NAMALWA (cell line): ENCODE measurements at places on chromosomes 12 and 14.

DNA sequence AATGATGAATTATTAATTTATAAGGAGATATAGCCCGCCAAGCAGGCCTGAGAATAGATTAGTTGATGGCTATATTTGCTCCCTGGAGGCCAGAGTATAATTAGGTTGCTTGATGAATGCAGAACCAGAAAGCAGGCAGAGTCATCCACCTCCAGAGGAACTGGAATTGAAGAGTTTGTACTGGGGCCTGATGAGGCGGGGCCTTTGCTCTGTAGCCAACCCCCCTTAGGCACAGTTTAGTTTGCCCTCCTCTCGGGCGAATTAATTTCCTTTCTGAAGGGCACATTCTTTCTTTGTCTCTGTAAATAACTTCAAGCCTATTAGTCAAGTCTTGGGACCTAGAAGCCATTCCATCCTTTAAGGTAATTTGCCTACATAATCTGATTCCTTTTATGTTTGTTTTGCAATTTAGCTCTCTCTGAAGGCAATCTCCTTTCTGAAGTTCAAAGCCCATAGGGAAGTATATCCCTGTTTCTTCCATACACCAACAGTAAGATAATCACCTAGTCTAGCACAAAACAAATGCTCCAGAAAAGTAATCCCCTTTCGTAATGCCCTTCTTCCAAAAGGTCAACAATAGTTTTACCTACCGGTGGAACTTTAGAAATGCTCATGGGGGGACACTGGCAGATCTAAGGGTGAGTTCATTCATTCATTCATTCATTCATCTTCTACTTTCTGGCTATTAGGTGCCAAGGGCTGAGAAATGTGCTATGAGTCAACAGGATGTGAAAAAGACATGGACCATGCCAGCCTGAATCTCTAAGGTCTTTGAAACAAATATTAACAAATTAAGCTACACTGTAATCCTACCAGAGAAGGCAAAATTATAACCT, 84.8 kb upstream of the NUDT4 start:
- no peak for DNase-seq

GRCh38 chr12:120495186-120495730, 655 bp upstream of the DYNLL1 start:
- no peak for DNase-seq

DNA sequence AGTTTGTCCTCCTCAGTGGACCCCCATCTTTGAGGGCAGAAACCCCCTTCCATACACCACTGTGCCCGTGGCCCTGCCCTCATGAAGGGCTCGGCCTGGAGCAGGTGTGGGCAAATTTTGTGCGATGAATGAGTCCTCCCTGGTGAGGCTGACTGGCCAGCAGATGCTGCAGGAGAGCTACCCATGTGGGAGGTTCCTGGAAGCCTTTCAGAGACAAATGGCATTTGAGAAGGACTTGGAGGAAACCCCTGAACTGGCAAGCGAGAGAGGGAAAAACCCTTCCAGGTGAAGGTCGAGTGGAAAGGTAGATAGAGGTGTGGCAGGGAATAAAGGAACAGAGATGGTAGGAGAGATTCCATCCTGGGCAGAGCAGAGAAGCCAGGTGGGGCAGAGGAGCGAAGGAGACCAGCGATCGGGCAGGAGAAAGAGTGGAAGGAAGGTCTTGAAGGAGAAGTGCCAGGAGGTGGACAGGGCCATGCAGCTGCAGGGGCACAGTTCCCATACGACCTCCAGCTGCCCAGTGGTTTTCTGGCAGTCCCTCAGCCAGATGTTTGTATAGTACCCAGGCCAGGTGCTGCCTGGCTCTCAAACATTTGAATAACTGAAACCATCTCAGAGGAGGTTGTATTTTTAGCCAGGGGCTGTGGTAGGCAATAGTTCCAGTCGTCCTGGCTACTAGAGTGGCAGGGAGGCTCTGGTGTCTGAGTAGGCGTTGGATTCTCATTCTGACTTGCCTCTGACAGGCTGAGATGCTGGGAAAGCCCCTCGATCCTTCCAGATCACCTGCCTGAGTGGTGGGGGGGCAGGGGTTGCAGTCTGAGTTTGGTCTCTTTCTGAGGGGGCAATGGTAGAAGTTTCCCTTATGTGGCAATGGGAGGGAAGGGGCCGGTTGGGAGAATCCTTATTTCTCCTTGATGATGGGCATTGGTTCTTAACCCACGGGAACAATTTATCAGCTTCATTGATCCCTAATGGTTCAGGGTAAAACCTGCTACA, 40.1 kb downstream of the FBXL14 start:
- DNase-seq: peak; percentile 97

GRCh38 chr12:2291182-2291832, 238.5 kb downstream of the CACNA1C start:
- peak; percentile 85 for DNase-seq

DNA sequence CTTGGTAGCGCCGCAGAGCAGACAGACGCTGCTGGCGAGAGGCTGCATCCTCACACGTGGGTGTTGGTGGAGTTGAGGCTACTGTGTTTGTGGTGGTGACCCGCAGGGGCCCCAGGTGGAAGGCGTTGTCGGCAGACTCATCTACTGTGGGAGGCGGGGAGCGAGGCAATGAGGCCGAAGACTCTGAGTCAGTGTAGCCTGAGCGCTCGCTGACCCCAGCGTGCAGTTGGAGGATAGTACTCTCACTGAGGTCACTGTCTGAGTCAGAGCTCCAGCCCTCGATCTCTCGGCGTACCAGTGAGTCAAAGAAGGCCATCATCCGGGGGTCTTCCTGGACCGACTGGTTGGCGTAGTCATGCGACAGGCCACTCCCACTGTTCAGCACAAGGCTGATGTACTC, 76.0 kb upstream of the ACTN1 start:
- DNase-seq: no peak

- DNase-seq: no peak
Measured at GRCh38 chr14:100017553-100017952, 47.7 kb upstream of the EVL start.

GRCh38 chr14:93301821-93302447, 30.9 kb downstream of the BTBD7 start:
- DNase-seq: no peak

- no peak for DNase-seq
Measured at GRCh38 chr12:114691196-114691595, 7.2 kb upstream of the TBX3 start.

DNA sequence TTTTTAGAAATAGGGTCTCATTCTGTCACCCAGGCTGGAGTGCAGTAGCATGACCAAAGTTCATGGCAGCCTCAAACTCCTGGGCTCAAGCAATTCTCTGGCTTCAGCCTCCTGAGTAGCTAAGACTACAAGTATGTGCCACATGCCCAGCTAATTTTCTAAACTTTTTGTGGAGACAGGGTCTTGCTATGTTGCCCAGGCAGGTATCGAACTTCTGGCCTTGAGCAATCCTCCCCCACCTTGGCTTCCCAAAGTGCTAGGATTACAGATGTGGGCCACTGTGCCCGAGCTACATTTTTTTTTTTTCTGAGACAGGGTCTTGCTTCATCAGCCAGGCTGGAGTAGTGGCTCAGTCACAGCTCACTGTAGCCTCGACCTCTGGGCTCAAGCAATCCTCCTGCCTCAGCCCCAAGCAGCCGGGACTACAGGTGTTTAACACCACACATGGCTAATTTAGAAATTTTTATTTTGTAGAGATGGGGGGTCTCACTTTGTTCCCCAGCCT, 7.1 kb downstream of the PPP4R3A start:
- no peak for DNase-seq

DNA sequence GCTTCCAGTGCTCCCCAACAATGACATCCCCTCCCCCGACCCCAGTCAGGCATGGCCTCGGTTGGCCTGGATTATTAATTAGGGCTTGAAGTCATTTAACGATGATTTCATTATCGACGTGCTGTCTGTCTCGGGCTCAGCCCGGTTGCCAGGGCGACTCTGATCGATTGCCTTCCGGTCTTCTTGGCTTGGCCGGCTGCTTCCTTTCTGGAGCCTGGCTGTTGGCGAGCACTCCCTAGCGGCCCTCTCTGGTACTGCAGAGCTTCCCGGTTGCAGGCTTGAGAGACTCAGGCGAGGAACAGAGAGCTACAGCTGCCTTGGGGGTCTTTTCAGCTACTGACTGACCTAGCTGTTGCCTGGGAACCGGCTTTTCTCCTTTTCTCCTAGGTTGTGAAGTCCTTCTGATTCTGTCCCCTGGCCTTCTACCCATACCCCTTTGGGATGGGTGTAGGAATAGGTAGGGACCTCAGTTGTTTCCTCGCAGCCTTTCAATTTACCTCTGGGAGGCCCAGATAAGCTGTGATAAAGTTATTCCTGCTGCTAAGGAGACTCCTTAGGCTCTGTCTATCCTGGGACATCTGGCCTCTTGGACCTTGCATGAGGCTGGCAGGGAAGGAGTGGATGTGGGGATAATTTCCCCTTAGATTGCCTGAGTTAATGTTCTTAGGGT, 5.5 kb upstream of the CISTR start:
- DNase-seq: peak; percentile 85

DNA sequence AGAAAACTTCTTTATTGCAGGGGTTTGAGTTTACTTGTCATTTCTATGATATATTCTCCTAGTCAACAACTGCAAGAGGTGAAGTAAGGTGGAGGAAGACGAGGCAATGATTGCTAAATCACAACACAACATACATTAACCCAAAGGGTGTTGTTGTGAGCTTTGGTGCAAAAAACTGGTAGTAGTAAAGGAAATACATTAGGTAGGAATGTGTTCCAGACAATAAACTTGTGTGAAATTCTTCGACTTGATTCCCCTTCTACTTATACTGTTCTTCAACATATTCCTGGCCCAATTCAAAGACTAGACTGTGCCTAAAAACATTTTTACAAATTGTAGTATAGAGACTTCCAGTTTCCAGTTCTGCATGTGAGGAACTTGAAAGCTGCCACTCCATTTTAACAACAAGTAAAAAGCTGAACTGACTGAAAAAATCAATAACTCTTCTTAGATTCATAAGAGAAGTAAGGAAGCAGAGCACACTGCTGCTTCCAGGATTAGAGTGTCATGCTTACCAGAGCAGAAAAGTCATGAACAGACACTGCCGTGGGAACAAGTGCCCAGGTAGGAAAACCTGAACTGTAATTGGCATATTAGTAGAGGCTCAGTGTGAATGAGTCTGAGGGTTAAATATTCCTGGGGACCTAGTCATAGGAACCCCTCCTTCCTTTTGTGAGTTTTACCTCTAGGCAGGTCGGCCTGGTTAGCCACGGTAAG, 22.2 kb downstream of the COX8C start:
- no peak for DNase-seq

GRCh38 chr12:10115890-10116289, 14.1 kb downstream of the CLEC7A start:
- DNase-seq: no peak

GRCh38 chr12:92464911-92465310, 237.9 kb upstream of the PLEKHG7 start:
- DNase-seq: no peak

- DNase-seq: no peak
Measured at GRCh38 chr14:53847057-53847456, 109.6 kb downstream of the BMP4 start.

DNA sequence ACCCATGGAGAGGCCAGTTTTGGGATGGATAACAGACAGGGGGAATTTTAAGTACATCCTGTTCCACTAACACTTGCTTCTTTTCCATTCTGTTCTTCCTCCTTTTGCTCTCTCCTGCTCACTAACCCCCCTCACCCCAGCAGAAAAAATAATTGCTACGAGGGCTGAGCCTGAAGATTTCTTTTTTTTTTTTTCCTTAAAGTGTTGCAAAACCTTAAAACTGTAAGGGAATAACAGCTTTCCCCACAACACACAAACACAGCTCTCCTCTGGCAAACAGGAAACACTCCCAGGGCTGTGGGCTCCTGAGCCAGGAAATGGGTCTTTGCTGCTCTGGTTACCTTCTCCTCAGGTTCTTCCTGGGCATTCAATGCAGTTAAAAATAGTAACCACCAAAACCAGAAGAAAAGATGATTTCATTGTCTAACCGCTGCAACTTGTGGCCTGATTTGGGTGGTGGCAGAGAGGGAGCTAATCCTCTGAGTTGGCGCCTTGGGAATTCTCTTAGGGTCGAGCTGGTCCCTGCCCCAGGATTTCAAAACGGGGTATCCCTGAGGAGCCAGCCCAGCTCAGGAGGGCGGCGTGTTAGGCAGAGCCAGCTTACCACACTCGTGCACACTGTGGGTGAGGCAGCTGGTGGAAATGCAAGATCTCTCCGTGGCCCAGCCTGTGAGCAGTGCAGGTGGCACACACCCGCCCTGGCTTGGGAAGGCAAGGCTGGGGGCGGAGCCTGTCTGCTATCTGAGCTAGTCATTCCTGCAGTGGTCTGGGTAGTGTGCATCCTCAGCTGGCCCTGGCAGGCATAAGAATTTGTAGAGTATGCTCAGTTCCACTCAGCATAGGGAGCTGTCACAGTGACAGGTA, 17.1 kb upstream of the EMP1 start:
- DNase-seq: peak; percentile 73

GRCh38 chr12:25801734-25802133, 156.7 kb upstream of the RASSF8 start:
- DNase-seq: no peak

DNA sequence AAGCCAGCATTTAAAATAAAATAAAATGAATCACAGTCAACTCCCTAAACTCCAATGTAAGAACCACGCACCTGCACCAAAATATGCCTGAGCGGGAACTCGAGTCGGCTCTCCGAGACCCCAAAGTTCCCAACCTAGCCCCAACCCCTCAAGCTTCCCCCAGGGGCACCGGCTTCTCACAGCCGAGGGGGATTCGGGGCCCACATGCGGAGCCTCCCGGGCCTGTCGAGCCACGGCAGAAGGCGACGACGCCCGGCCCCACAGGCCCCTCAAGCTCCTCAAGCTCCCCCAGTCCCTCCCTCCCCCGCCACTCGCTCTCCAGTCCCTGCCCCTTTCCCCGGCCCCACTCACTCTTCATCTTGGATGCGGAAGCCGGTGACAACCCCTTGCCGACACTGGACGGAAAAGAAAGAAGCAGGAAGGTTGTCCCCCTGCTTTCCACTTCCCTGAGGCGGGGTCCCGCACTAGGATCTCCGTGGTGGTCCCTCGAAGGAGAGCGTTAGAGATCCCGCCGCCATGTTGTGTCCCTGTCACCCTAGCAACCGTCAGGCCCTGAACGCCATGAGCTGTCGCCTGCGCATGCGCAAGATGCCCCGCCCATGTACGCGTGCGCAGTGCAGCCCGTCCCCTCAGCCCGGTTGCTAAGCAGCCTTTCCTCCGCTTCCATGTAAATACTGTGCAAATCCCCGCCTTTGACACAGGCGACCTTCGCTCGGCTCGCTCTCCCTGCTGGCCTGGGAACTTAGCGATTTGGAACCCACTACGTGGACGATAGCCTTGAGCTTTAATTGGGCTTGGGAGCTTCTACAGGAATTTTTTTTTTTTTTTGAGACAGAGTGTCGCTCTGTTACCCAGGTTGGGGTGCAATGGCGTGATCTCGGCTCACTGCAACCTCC, at the start of gene MOK:
Gene MOK, minus strand, starts transcription at position 554 of the 896 bp plus-strand sequence. Its CDS starts 196 bp downstream, at position 358.
- peak; percentile 98 for DNase-seq

- no peak for DNase-seq
Measured at GRCh38 chr12:54306925-54307741, 6.3 kb upstream of the NFE2 start.

DNA sequence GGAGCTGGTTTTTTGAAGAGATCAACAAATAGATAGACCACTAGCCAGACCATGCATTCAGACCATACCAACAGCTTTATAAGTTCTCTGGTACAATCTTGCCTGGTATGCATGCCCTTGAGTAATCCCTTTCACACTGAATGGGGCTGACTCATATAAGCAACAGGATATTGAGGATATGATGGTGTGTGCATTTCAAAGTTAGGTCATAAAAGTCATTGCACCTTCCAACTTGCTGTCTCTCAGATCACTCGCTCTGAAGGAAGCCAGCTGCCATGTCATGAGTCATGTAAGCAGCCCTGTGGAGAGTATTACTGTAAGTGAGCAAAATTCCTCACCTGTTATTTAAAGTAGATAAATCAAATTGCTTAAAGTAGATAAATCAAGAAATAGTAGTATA, 45.0 kb upstream of the OR6J1 start:
- DNase-seq: no peak

- peak; percentile 88 for DNase-seq
Measured at GRCh38 chr14:21092273-21093011, 6.0 kb downstream of the ZNF219 start.
